CD8-positive, alpha-beta memory T cell (primary cell): ENCODE measurements at places on chromosomes 6 and 20.

GRCh38 chr20:39607141-39607540 is 645.0 kb downstream of the DHX35 start:
- H3K36me3 ChIP-seq = no peaks in the 10 kb centered on the region
- no peaks in the 10 kb centered on the region for H3K4me1 ChIP-seq
- no peak overlapping the region for H3K4me3 ChIP-seq
- H3K27me3 ChIP-seq = no peaks in the 10 kb centered on the region
- H3K27ac ChIP-seq = no peak overlapping the region

DNA sequence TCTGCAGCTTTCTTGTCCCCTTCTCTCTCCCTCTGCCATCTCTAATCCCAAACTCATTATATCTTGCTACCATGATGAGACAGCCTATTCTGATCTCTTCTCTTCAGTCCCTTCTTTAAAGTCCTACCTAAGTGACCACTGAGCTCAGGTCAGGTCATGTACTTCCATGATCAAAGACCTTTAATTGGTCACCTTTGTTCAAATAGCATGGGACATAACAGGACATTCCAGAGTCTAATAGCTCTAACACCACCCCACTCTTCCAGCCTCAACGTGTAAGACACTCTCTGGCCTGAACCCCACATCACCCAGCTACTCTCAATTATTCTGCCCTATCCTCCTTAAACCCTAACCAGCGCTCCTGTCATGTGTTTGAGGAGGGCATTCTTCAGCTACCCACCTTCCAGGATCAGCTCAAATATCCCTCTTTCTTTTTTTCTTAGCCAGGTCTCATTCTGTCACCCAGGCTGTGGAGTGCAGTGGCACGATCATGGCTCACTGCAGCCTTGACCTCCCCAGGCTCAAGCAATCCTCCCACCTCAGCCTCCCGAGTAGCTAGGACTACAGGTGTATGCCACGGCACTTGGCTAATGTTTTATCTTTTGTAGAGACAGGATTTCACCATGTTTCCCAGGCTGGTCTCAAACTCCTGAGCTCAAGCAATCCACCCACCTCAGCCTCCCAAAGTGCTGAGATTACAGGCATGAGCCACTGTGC is 2.1 kb upstream of the SMLR1 start:
- H3K27ac ChIP-seq = no peak overlapping the region
- no peak overlapping the region for H3K4me3 ChIP-seq
- no peaks in the 10 kb centered on the region for H3K4me1 ChIP-seq
- H3K27me3 ChIP-seq = no peaks in the 10 kb centered on the region
- no peaks in the 10 kb centered on the region for H3K36me3 ChIP-seq

DNA sequence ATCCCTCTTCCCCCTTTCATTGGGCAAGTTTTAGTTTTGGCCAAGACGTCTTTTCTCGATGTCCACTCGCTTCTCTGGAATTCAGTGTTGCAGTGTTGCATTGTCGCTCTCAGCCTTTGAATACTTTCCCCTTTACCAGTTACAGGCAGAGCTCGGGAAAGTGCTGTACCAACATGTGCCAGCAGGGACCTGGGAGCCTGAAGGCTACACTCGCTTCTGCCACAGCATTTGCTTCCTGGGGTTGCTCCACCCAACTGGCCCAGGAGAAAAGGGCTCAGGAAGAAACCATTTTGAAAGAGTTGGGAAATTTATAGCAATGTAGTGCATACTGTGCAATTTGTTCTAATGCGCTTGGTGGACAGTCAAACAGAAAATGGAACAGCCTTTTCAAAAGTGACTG is 78.6 kb downstream of the LINC00237 start:
- H3K4me3 ChIP-seq = no peak overlapping the region
- no peaks in the 10 kb centered on the region for H3K27me3 ChIP-seq
- H3K36me3 ChIP-seq = no peaks in the 10 kb centered on the region
- DNase-seq = no peak
- no peaks in the 10 kb centered on the region for H3K4me1 ChIP-seq

DNA sequence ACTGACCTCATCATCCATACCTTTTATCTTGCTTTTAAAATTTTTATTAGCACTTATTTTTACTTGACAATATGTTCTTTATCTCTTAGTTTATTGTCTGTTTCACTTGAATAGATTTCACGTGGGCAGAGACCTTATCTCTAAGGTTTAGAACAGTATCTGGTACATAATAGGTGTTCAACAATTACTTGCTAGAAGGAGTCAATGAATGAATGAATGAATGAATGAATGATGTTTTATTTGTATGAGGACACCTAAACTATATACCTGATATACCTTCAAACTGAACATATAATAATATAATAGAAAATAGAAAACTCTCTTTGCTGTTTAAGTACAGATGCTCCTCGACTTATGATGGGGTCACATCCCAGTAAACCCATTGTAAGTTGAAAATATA is 412.6 kb downstream of the CDKAL1 start:
- no peak overlapping the region for H3K4me3 ChIP-seq
- no peaks in the 10 kb centered on the region for H3K36me3 ChIP-seq
- no peaks in the 10 kb centered on the region for H3K4me1 ChIP-seq
- no peak for DNase-seq
- H3K27me3 ChIP-seq = no peaks in the 10 kb centered on the region

GRCh38 chr6:53924277-53924676 is 129.5 kb downstream of the LRRC1 start:
- H3K4me3 ChIP-seq = no peak overlapping the region
- H3K4me1 ChIP-seq = no peaks in the 10 kb centered on the region
- no peak overlapping the region for H3K27ac ChIP-seq
- H3K27me3 ChIP-seq = no peaks in the 10 kb centered on the region

DNA sequence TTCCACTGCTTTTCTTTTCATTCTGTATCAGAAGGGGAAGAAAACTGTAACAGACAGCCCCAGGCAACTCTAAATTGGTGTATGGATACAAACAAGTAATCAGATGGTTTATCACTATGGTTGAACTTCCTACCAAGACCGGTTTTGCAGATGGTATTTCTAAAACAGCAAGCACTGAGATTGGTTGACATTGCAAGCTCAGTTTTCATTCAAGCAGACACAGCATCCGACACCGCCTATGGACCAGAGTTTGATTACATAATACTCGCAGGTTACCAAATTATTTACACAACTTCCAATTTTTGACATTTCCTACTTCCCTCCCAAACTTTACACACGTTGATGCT is 209.9 kb downstream of the ALDH8A1 start:
- H3K4me1 ChIP-seq = no peaks in the 10 kb centered on the region
- no peaks in the 10 kb centered on the region for H3K27me3 ChIP-seq
- H3K4me3 ChIP-seq = no peak overlapping the region

- H3K4me3 ChIP-seq = no peak overlapping the region
- no peaks in the 10 kb centered on the region for H3K27me3 ChIP-seq
- H3K36me3 ChIP-seq = no peaks in the 10 kb centered on the region
- peaks cover 33% of the 10 kb centered on the region for H3K4me1 ChIP-seq
These were observed 7.3 kb downstream of the VWA7 start for GRCh38 chr6:31769684-31770371.

DNA sequence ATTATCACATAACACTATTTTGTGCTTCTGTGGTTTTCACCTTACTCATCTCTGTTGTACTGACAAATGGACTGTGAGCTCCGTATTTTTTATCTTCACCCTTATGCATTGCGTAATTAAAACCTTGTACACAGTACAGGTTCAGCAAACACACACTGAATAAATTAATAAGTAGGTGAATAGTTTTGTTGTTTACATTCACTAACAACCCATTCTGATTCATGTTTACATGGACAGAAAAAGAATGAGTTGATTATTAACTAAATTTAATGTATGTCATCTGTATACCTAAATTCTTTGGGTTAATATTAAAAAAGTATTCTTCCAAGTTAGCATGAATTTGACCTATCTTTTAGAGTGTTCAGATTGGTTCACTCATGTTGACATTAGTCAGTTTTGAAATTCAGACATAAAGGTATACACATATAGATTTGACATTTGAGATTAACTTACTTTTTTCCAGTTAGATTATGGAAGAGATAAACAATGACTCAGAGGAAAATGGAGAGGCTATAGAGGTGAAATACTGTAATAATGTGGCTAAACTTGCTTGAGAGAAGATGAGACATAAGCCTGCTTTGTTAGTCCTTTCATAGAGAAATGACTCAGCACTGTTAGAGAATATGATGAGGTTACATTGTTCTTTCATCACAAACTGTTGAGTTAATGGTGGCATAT is 541.7 kb upstream of the FLRT3 start:
- no peaks in the 10 kb centered on the region for H3K4me1 ChIP-seq
- H3K27ac ChIP-seq = no peak overlapping the region
- DNase-seq = no peak
- H3K4me3 ChIP-seq = no peak overlapping the region
- no peaks in the 10 kb centered on the region for H3K27me3 ChIP-seq
- H3K36me3 ChIP-seq = no peaks in the 10 kb centered on the region

GRCh38 chr20:15703171-15703911 is 869.9 kb downstream of the KIF16B start:
- no peaks in the 10 kb centered on the region for H3K27me3 ChIP-seq
- no peak overlapping the region for H3K27ac ChIP-seq
- no peaks in the 10 kb centered on the region for H3K4me1 ChIP-seq
- no peak overlapping the region for H3K4me3 ChIP-seq

- H3K4me1 ChIP-seq = no peaks in the 10 kb centered on the region
- H3K4me3 ChIP-seq = no peak overlapping the region
- no peak for DNase-seq
- no peaks in the 10 kb centered on the region for H3K36me3 ChIP-seq
- no peaks in the 10 kb centered on the region for H3K27me3 ChIP-seq
These were observed 33.7 kb downstream of the CAP2 start for GRCh38 chr6:17427062-17427461.

GRCh38 chr6:34437644-34437970 is 11.7 kb upstream of the RPS10 start:
- no peaks in the 10 kb centered on the region for H3K4me1 ChIP-seq
- no peaks in the 10 kb centered on the region for H3K36me3 ChIP-seq
- DNase-seq = no peak

DNA sequence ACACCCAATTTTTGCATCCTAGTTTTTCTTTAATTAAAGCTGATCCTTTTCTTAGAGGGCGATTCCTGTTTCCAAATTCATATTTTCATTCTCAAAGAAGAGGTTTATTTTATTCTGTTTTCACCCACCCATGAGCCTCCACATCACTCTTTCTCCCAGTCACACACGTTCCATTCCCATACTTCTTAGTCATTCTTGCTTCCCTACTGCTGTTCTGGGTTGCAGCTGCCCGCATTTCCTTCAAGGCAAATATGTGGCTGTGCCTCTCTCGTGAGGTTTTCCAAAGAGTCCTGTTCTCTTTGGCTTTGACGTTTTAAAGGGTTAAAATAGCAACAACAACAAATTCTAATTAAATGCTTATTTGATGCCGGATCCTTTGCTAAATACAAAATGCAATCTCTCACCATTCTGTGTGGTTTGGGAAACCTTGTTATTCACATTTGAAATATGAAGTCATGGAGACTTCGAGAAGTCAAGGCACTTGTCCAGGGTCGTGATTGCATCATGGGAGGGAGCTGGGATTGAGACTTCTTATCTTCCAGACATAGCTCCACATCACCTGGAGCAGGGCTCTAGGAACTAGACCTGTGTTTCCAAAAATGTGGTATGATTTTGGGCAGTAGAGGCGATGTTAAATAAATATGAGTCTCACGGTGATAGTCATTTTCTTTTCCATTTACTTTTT is 126.6 kb downstream of the DOK5 start:
- no peaks in the 10 kb centered on the region for H3K27me3 ChIP-seq
- H3K36me3 ChIP-seq = no peaks in the 10 kb centered on the region
- H3K4me3 ChIP-seq = no peak overlapping the region
- H3K4me1 ChIP-seq = no peaks in the 10 kb centered on the region
- no peak for DNase-seq

DNA sequence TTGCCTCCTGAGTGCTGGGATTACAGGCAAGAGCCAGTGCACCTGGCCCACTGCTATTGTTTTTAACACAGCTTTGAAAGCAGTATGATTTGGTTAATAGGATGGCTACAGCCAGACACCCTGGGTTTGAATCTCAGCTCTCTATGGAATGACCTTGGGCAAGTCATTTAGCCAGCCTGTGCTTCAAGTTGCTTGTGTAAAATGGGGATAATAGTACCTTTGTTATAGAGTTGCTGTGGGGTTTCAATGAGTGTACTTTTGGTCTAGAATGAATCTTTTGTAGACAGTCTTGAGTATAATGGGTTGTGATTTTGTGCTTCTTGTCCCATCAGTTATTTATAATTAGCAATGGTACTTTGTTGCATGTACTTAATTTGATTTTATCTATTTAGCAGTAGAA is 70.9 kb downstream of the JARID2 start:
- no peak for DNase-seq
- no peaks in the 10 kb centered on the region for H3K36me3 ChIP-seq
- H3K4me3 ChIP-seq = no peak overlapping the region

DNA sequence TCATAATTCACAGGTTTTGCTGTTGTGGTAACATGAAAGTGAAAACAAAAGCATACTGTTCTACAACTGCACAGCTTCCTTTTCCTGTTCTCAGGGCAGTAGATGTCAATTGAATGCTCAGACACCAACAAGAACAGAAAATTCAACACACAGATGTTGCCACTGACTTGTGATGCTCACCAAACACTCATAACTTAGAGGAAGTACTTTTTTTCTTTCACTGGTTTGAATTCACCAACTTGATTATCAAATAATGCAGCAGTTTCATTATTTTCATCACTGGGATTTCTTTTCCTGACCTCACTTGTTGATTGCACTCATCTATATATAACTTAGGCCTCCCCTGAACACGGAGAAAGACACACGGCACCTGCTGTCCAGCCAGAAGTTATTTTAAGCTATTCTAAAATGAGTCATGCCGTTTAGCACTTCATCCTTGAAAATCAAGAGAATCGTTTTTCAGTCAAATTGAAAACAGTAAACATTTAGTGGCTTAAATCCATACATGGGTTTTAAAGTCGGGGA is 949 bp downstream of the TXLNB start:
- peaks cover 43% of the 10 kb centered on the region for H3K4me1 ChIP-seq
- H3K27me3 ChIP-seq = no peaks in the 10 kb centered on the region
- DNase-seq = peak; percentile 81
- peak overlapping the region; percentile 42 for H3K4me3 ChIP-seq

DNA sequence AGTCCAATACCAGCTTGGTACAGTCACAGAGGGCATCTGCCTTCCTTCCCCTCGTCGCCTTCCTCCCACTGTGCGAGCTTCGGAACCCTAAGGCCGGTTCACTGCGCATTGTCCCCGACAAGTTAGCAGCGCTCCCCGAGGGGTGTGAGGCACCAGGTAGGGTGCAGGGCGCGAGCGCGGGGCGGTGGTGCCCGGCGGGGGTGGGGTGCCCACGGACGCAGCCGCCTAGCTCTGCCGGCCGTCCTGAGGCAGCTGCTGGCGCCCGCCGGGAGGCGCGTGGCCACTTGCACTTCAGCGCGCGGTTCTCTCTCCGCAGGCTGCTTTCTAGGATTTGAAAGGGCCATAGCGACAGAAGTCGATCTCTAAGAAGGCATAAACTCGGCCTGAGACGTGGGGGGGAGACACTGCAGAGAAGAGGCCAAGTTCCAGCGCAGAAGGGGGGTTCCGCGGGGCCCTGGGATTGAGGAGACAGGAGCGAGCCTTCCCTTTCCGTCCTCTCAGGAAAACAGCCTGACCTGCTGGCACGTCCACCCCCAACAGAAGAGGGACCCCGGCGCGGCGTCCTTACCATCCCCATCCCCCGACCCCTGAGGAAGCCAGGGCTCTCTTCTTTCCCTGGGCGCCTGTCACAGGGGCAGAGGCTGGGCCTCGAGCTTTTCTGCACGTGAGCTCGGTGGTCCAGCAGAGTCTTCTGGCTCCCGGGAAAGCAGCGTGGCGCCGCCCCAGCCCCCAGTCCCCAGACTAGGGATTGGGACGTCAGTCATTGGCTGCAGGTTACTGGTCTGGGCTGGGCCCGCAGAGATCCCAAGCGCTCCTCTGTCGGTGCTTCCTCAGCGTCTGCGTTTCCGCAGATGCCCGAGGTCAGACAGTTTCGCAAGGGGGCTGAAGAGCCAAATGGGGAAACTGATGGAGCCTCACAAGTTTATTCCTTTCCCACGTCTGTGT is 15.6 kb upstream of the PRDM13 start:
- peaks cover 23% of the 10 kb centered on the region for H3K4me1 ChIP-seq
- H3K4me3 ChIP-seq = no peak overlapping the region
- no peaks in the 10 kb centered on the region for H3K36me3 ChIP-seq
- H3K27me3 ChIP-seq = peaks cover 52% of the 10 kb centered on the region
- DNase-seq = no peak
